ENCODE measurements at places on chromosomes 7 and 10.

DNA sequence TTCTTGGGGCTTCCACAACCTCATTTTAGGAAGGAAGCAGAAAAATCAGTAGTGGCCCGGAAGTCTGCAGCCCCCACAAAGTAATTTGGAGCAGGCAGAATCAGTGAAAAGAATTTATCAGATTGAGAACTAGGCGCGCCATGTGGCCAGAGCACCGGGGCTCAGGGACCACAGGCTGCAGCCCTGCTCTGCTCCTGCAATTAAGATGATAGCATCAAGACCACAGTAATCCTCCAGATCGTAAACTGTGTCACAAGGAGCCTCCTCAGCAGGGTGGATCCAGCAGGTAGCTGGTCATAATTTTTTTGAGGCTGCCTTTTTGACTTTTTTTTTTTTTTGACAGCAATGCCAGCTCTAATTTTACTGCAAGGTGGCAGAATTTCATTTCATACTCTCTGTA, 209.0 kb upstream of the ZMIZ1 start:
- DNase-seq: no peak
- no peak overlapping the region for H3K27ac ChIP-seq

DNA sequence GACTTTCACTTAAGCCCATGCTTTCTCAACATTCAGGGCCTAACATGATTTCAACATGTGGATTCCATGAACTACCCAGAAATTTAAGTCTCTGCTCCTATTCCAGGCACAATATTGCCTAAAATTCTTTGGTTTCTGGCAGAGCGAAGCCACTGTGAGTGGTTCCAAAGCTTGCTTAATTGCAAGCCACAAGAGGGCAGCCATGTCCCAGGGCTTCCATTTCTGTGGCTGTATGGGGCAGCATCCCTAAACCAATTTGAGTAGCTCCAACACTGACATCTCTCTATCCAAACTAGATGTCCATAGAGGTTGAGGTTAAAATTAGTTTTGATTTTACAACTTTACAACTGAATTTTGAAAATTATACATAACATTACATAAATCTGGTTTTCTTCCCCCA, 56.3 kb upstream of the MDFIC start:
- no peaks in the 10 kb centered on the region for H3K4me1 ChIP-seq
- H3K36me3 ChIP-seq: no peaks in the 10 kb centered on the region
- H3K27me3 ChIP-seq: no peaks in the 10 kb centered on the region
- no peak overlapping the region for H3K4me3 ChIP-seq

DNA sequence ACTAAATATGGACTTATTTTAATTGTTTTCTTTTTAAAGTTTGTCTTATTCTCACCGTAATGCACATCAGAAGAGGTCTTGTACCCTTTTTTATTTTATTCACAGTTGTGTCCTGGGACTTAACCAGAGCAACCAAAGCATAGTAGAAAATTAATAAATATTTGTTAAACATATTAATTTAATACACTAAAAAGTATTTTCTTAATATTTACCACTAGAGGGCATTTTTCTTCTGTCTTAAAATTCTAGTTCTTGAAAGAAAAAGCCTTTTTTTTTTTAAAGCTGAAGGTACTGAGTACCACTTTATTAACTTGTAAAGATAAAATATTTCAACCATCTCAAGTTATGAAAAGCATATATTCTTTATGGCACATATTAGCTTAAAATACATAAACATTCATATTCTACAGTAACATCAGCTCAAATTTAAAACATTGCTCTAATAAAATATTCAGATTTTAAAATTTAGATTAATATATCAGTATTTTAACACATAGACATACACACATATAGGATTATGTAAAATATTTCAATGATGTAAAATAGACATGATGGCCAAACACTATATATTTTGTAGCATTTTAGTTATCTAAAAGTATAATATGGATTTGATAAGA, 260.4 kb downstream of the SEMA3A start:
- DNase-seq: no peak
- no peaks in the 10 kb centered on the region for H3K27me3 ChIP-seq
- H3K4me1 ChIP-seq: no peaks in the 10 kb centered on the region
- H3K27ac ChIP-seq: no peak overlapping the region
- H3K4me3 ChIP-seq: no peak overlapping the region
- no peaks in the 10 kb centered on the region for H3K36me3 ChIP-seq

DNA sequence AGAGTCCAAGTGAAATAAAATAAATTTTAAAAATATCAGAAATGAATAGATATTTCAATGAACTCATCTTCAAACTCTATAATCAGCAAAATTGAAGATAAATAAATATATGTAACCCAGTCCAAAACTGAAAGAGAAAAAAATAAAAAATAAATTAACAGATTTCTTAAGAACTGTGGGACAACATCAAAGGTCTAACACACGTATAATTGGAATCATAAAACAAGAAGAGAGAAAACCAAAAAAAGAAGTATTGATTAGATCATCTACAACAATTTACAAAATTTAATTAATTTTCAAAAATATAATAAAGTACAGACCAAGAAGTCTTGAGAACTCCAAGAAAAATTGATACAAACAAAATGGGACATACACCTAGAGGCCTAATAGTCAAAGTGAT, 625.8 kb upstream of the SORCS1 start:
- H3K4me1 ChIP-seq: no peaks in the 10 kb centered on the region
- no peak overlapping the region for H3K4me3 ChIP-seq
- DNase-seq: no peak
- no peaks in the 10 kb centered on the region for H3K36me3 ChIP-seq
- no peak overlapping the region for H3K27ac ChIP-seq

DNA sequence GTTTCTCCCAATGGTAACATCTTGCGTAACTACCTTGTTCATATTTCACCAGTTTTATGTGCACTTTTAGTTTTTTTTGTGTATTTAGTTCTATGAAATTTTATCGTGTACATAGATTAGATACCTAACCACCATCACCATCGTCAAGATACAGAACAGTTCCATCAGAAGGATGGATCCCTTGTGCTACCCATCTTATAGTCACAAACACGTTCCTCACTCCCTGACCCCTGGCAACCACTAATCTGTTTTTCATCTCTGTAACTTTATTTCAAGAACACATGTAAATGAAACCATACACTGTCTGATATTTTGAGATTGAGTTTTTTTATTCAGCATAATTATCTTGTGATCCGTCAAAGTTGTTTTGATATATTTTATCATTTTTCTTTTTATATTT, 29.9 kb downstream of the FANK1 start:
- no peak overlapping the region for H3K4me3 ChIP-seq
- no peak overlapping the region for H3K27ac ChIP-seq

GRCh38 chr7:158488181-158488971, 99.2 kb downstream of the PTPRN2 start:
- H3K36me3 ChIP-seq: no peaks in the 10 kb centered on the region
- no peak overlapping the region for H3K4me3 ChIP-seq
- no peak for DNase-seq
- no peaks in the 10 kb centered on the region for H3K4me1 ChIP-seq

DNA sequence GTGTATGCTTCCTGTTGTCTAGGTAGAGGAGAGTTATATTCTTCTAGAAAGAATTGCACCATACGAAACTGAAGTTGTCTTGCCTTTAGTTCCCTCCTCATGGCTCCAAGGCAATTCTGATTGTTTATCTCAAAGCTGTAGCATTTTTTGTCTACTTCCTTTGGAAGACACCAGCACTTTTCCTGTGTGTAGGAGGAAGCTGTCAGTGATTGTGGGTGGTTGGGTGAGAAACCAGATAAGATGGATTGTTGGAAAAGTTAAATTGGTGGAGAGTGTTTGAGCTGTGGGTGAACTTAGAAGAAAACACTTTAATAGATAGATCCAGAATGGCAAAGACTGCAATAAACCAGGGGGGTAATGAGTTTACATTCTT, 12.1 kb upstream of the CSTF2T start:
- H3K4me3 ChIP-seq: no peak overlapping the region
- no peak overlapping the region for H3K27ac ChIP-seq
- no peaks in the 10 kb centered on the region for H3K36me3 ChIP-seq
- H3K27me3 ChIP-seq: no peaks in the 10 kb centered on the region

DNA sequence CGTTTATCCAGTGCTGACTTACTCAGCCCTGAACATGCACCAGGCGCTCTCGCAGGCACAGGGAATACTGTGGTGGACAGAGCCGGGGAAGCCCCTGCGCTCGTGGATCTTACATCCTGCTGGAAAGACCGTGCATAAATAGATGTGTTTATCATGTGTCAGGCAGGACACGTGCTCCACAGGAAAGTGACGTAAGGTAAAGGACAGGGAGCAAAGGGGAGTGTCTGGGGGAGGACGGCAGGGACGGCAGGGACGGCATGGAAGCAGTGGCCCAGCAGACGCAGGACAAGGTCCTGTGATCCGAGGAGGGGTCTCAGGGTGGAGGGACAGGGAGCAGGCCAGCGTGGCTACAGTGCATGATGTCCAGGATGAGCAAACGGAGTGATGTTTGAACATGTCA, 410.5 kb downstream of the PAXIP1 start:
- H3K27ac ChIP-seq: no peak overlapping the region
- peaks cover 20% of the 10 kb centered on the region for H3K4me1 ChIP-seq
- no peaks in the 10 kb centered on the region for H3K36me3 ChIP-seq
- H3K4me3 ChIP-seq: no peak overlapping the region
